ENCODE measurements at places on chromosomes 7 and 10.

GRCh38 chr7:98669329-98670000, 52.4 kb downstream of the NPTX2 start:
- DNase-seq = no peak

GRCh38 chr7:42217548-42217947, 19.5 kb downstream of the GLI3 start:
- no peak for DNase-seq

- no peak for DNase-seq
Measured at GRCh38 chr7:157555313-157555712, 218.5 kb downstream of the DNAJB6 start.

DNA sequence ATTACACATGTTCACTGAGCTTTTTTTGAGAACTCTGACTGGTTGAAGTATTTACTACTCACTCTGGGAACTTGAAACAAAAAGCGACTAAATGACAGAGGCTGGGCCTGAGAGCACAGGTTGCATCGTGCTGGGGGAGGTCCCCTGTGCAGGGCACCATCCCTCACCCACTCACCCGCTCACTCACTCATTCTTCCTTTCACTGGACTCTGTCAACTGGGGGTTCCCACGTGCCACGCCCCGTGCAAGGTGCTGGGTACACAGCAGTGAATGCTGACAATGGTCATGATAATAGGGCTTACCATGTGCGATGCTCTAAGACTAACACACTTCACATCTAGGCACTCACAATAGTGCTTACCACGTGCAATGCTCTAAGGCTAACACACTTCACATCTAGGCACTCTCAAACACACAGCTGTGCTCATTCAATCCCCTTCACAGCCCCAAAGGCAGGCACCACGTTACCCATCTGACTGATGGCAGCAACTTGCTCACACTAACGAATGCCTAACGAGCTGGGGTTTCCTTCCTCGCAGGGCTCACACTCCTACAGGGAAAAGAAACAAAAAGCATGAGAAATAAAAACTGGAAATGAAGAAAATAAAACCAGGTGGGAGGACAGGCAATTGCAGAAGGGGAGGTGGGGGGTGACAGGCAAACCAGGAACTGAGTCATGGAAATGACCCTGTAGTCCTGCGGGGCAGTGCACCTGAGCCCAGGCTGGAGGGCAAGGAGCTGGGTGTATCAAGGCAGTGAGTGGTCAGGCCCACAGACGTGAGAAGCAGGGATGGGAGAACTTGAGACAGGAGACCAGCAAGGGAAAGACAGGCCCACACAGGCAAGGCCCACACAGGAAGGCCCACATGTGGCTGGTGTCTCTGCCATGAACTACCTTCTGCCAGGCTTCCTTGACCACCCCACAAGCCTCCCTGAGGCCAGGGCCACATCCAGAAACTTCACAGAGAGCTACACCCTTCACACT, 147.0 kb upstream of the FAM20C start:
- no peak for DNase-seq

GRCh38 chr10:96642973-96643372, 56.2 kb upstream of the TM9SF3 start:
- peak; percentile 31 for DNase-seq

- DNase-seq = no peak
Measured at GRCh38 chr10:35224045-35224740, 97.5 kb downstream of the CREM start.

- DNase-seq = no peak
Measured at GRCh38 chr10:72379776-72380175, 25.1 kb upstream of the DNAJB12 start.

DNA sequence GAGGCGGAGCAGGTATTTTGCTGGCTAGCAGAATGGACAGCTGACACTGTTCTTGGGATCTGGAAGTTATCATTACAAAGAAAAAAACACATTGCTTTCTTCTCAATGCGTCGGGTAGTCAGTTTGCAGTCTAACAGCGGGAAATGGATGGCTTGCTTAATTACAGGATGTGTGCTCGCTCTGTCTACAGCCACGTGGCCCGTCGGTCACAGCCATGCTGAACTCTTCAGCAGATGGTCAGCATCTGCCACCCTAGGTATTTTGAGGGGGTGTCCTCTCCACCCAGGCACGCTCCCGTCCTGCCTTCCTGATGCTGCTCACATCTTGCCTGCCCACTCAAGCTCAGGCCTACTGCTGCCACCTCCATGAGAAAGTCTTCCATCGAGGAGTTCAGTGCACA, 20.4 kb upstream of the INMT start:
- no peak for DNase-seq

GRCh38 chr10:84308481-84309304, 19.7 kb upstream of the CCSER2 start:
- no peak for DNase-seq

GRCh38 chr7:44629829-44630522, 23.5 kb downstream of the OGDH start:
- DNase-seq = no peak

DNA sequence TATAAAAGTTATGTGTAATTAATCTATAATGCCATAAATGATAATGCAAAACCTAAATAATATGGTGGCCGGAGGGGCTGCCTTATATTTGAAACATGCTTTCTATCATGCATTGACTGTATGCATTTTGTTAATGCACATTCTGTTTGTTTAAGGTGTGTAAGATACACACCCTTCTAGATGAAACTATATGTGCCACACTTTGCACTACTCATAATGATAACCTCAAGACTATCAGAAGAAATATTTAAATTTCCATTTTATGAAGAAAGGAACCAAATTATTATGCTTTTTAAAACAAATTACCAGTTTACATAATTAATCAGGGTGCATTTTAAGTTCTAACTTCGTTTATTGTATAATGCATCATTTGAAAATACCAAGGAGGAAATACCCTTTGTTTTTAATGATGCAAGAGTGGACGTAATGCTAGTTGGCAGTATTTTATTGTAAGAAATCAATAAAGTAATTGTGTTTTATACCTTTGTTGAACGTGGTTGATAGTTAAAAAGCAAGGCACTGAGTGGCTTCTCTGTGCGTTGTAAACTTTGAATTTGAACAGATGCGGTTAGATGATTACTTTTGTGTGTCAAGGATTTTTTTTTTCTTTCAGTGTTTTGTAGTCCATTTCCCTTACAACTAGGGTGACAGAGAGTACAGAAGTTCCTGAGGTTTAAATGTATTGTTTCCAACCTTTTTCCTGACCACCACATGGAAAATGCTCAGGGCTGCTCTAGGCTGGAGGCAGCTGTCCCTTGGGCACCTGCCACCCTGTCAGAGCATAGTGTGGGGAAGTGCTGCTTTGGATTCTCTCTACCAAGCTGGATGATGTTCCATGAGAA, 21.6 kb downstream of the NRBF2 start:
- DNase-seq = no peak

- DNase-seq = no peak
Measured at GRCh38 chr7:130894909-130895750, 161.1 kb upstream of the KLF14 start.

DNA sequence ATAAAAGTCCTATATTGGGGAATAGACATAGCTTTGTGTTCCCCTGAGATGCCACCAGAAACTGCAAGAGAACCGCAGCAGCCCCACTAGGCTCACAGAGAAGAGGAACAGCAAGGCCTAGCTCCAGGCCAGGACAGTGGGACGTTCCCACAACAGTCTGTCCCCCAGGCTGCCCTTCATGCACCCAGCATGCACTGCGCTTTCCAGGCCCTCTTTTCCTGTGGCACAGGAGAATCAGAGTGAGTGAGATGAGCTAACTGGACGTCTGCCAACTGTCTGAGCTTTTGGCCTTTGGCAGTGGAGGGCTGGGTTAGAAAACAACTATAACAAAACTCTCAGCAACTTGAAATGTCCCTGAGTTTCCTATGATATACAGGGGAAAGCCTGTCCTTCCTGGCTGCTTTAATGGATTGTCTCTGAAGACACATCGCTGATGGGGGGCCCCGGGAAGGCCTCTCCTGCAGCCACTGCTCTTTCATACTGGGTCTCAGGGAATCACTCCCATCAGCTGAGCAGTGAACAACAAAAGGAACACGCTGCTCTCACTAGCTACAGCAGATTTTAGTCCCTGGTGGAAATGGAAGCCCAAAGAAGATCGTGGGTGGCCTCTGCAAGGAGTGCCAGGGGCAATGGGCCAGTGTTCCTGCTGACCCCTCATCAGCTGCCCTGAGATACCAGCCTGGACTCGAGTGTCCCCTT, 53.5 kb downstream of the PODXL start:
- DNase-seq = no peak

DNA sequence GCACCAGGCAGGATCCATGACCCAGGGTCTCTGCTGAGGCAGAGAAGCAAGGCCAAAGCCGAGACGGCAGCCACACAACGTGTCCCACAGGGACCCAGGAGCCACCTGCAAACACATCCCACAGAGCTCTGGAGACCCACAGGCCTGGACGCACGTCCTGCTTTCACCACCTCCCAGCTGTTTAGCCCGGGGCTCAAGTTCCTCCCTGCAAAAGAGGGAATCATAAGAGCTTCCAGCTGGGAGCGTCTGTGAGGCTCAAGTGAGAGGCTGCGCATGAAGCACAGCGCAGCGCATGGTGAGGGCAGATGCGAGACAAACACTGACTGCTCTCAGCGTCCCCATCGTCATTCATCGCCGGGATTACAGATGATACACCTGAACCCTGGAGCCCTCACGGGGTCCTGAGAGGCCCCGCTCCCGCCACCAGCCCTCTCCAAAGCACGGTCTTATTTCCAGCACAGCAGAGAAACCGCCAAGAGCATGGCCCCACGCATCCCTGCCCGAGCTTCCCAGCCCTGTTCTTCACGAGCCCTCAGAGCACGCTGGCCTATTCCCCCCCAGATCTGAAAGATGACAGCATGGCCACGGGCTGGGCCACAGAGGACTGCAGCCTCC, 88.7 kb downstream of the MAD1L1 start:
- DNase-seq = no peak

DNA sequence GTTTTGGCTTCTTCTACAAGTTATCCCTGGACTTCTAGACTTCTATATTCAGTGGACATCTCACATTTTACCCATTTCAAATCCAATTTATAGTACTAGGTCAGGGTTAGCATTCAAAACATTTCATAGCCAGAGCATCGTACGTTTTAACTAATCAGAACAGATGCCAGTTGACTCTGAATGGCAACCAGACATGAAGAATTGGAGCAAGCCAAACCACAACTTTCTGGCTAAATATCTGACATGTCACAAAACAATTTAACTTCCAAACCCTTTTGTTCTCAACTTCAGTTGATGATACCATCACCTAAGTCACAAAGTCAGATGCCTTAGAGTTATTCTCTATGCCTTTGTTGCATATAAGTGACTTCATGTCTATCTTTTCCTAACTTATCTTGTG, 1105.7 kb downstream of the XPNPEP1 start:
- no peak for DNase-seq

DNA sequence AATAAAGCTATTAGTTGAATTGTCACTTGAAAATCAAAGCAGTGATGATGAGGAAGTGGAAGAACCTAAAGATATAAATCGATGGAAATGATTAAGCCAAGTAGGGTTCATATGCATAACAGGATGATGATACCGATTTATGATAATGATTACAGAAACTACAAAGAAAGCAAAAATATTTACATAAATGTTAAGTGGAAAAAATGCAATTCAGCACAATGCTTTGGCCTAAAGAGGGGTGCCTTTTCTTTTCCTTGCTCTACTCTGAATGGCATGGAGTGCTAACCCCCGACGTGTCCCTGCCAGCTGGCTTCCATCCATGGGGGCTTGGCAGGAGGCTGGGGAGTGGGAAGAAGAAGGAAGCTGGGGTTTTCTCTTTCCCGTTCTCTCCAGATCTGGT, 240.3 kb downstream of the GATA3 start:
- DNase-seq = no peak

- no peak for DNase-seq
Measured at GRCh38 chr7:30974605-30975255, 11.0 kb downstream of the GHRHR start.

All from stimulated activated CD8-positive, alpha-beta memory T cell treated with anti-CD3 and anti-CD28 coated beads, Interleukin-2, amount 100 ng/mL, for 1 hour (primary cell).